ENCODE measurements at places on chromosomes 1 and 21.
A peak's percentile ranks its signal among the peaks of the same experiment; 100 is the strongest.

GRCh38 chr1:171220581-171221054, 27.7 kb upstream of the FMO1 start:
- DNase-seq = no peak

DNA sequence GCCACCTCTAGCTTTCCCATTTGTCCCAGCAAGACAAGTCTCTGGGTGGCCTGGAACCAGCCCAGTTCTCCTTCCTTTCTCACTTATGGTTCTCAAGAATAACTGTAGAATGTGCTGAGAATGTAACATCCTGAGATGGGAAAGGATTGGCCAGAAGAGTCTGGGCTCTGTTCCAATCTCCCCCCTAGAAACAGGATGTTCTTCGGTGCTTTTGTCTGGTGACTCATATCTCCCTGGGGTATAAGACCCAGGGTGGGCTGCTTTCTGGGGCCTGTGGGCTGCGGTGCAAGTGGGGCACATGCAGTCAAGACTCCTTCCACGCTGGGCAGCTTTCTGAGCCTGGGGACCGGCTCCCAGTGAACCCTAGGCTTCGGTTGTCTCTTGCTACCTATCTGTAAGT, 251.2 kb upstream of the POU3F1 start:
- no peak for DNase-seq

- DNase-seq = no peak
Measured at GRCh38 chr21:37827913-37828312, 88.3 kb downstream of the KCNJ6 start.

DNA sequence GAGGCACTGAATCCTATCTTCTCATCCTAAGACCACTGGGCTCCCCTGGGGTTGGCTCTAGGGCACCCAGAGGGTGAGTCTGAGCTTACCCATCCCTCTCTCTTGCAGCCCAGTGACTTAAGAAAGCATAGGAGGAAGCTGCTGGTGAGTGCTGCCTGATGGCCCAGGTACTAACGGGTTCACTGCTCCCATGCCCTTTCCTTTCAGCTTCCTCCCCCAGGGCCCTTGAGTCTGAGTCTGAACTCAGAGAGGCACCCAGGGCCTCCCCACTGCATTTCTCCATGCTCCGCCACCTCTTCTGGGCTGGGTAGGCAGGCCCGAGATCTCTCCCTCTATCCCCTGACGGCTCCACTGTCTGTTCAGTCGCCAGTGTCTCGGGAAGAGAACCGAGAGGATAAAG, 29.7 kb downstream of the PPFIA4 start:
- DNase-seq = no peak

GRCh38 chr1:37482796-37483744, 8.7 kb downstream of the ZC3H12A start:
- no peak for DNase-seq

- DNase-seq = no peak
Measured at GRCh38 chr1:203628201-203629015, 1.8 kb downstream of the ATP2B4 start.

GRCh38 chr1:26862781-26863684, at the start of gene SFN:
SFN (plus strand) TSS chr1:26863149; CDS start chr1:26863213, 64 bp downstream.
- peak; percentile 86 for DNase-seq

DNA sequence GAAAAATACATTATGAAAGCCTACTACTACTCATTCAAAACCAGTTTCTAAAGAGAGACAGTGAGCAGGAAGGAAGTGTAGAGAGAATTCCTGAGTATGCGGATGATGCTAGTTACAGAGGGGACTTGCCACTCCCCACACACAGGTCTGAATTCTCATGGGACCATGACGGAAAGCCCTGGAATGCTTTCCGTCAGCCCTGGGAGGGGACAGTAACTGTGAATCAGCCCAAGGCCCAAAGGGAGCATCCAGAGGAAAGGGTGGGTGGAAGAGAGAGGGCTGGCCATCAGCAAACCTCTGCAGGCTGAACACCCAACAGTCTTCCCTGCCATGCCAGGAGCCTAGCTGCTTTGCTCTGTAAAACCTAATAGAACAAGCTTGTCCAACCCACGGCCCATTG, 36.4 kb downstream of the RCSD1 start:
- no peak for DNase-seq

DNA sequence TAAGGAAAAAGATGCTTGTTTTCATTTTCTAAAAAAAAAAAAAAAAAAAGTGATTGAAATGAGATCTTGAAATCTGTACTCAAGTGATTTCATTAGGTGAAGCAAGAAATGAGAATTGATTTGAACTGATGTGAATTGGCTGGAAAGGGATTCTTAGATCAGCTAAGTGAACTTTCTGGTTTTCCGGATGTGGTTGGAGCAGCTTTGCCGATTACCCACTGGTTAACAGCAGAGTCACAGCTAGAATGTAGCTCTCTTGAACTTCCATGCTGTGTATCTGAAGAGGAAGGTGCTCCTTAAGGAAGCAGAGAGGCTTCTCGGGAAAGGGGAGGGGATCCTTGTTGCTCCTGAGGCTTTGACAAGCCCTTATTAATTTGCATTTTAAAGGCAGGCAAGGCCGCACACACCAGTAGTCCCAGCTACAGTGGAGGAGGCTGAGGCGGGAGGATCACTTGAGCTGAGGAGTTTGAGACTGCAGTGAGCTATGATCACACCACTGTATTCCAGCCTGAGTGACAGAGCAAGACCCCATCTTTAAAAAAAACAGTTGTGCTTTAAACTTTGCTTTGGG, 28.7 kb upstream of the PWP2 start:
- no peak for DNase-seq

DNA sequence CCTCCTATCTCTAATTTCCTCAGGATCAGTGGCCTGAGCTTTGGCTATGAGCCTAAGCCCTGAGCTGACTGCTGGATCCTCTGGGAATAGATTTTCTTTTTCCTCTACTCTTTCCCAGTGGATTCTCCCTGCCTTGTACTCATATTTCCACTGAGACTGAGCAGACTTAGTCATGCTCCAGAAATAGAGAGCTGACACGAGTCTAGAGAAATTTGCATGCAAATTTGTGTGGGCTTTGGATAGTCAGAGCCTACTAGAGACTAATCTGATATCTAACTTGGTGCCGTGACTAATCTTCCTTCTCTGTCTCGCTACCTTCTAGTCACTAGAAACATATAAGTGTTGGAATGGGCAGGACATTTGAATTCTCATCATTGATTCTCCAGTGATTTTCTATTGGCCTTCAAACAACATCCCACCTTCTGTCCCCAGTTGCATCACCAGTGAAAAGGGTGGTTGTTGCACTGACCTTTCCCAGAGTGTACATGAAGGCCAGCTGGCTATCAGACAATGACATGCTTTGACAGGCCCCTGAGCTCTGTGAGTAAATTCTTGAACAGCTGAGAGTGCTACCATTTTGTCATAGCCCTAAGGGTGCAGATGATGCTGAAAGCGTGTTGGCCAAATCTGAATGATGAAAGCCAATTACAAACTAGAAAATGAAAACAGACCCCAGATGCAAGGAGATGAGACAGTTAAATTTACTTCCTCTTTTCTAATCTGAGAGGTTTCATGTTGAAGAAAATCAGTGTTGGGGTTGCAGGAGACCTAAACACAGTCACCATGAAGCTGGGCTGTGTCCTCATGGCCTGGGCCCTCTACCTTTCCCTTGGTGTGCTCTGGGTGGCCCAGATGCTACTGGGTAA, at the start of gene FCRLA:
FCRLA (plus strand) TSS at position 748 of the 866 bp plus-strand sequence; CDS start at position 784, 36 bp downstream.
- DNase-seq = no peak

DNA sequence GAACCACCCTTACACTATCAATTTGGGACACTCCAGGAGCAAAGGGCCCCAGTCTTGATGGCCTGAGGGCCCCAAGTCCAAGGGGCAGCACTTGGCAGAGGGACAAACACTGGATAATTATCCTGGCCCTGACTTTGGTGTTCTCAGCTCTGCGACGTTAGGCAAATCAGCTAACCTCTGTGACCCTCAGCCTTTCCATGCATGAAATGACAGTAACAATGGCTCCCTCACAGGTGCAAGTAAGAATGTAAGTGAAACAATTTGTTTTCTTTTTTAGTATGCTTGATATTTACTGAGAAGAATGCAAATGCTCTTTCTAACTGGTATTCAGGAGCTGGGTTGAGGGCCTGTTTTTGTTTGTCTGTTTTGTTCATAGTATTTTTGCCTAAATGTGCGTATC, 61.6 kb upstream of the PRDX6 start:
- DNase-seq = no peak

DNA sequence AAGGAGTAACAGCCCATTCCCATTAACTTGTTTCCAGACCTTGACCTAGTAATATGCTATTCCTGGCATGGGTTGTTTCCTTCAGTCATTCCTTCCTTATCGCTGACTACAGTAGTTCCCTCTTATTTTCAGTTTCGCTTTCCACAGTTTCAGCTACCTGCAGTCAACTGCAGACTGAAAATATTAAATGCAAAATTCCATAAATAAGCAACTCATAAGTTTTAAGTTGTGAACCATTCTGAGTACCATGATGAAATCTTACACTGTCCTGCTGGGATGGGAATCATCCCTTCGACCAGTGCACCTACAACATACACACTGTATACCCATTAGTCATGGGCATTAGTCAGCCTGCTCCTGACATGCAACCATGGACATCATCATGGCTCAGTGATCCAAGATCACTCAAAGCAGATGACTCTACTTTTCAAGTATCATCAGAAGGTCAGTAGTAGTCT, 66.7 kb downstream of the CCDC30 start:
- no peak for DNase-seq

DNA sequence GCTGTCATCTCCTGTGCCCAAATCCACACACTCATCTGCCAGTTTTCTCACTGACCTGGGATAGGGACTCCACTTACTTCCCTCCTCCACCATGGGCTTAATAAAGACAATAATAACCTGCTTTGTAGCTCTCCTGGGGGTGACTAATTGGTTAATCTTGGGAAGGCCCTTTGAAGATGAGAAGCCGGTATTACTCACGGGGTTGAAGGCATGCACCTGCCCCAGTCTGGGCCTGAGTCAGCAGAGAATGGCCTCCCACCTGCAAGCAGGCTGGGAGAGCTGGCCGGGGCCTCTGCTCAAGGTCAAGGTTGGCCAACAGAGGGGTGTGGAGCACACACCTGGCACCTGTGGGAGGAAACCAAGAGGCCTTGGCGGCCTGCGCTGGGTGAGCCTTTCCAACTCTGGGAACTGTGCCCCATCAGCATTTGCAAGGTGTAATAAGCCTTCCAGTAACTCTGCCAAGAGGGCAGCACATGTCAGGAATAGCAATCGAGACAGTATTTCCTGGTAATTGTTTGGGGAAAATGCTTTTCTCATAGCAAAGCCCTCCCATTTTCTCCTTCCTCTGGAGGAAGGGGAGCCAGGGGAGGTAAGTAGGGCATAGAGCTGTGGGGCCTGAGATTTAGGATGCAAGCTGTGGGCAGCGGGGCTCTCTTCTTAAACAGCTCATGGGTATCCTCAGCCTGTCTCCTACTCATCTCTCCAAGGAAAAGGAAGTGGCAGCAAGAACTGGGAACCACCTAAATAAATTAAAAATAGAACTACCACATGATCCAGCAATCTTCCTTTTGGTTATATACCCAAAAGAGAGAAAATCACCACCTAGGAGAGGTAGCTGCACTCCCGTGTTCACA, 49.0 kb downstream of the TOMM20 start:
- no peak for DNase-seq

DNA sequence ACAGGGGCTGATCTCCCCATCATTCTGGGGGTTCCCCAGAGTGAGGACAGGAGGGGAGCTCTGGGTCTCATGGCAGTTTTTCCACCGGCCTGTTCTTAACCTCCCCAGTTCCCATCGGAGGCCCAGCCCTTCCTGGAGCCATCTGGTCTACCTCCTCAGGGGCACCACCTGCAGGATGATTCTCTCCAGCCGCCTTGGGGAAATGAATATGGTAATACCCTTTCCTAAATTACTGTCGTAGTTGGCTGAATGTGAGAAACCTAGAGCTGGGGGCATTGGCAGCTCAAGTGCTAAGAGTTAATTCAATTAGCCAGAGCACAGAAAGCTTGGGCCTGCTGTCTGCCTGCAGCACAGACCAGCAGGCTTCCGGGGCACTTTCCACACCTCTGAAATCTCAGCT, 64.9 kb downstream of the TAS1R2 start:
- DNase-seq = peak; percentile 68

DNA sequence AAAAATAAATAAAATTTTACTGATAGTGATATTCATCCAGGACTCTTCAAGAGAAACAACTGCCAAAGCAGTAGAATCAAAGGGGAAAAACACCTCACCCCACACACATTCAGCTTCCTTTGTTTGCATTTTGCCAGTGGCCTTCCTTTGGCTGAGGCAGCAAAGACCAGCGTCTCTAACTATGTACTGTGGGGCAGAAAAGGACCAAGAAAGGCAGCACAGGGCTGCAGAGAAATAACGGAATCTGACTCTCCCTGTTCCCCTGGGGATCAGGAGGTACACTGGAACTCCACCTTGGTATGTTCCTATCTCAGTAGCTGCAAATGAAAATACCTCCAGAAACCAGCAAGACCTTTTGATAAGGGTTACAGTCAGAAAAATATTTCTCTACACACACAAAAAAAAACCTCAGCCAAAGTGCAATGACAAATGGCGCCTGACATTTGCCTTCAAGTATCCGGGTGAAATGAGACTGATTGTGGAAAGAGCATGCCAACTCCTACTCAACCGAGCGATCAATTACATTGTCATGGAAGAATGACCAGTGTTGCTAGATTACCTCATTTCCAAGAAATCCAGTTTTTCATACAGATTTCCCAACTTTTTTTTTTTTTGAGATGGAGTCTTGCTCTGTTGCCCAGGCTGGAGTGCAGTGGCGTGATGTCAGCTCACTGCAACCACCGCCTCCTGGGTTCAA, 50.9 kb downstream of the TARBP1 start:
- no peak for DNase-seq

- DNase-seq = no peak
Measured at GRCh38 chr21:36132696-36133095, 2.2 kb upstream of the CBR3 start.

DNA sequence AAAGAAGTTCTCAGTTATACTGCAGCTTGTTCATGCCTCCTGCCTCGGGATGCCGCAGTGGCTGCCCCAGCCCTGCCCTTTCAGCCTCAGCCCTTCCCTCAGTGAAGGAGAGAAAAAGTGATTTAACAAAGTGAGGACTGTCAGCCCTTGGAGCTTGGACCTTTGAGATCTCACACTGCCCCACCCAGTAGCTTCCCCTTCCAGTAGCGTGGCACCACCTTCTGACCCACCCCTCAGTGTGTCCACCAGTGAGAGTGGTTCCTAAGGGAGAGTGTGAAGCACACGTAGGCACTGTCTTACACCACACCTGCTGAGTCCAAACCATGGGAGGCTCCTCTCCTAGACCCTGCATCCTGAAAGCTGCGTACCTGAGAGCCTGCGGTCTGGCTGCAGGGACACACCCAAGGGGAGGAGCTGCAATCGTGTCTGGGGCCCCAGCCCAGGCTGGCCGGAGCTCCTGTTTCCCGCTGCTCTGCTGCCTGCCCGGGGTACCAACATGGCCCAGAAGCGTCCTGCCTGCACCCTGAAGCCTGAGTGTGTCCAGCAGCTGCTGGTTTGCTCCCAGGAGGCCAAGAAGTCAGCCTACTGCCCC, at the start of gene CDA:
CDA (plus strand) TSS at position 464 of the 592 bp plus-strand sequence; CDS start at position 497, 33 bp downstream.
- no peak for DNase-seq

DNA sequence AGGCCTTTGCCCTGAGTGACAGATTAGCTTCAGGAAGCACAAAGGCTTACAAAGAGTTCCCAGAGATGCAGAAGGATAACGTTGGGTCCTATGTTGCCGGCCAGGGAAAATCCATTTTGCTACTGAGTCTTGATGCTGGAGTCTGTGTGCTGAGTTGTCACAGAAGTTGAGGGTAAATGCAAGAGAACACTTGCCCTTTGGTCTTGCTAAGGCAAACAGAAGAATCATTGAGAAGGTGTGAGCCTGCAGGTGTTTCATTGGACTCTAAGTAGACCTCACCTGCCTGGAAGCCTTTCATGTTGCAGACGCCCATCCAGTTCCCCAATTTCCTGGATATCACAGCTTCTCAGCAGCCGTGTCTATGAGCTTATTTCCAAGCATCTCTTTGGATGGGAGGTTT, 105.2 kb downstream of the PCP4 start:
- no peak for DNase-seq

GRCh38 chr1:85681087-85681486, 27.1 kb downstream of the ZNHIT6 start:
- DNase-seq = no peak

Measured in K562 (cell line).